ENCODE measurements at places on chromosomes 3 and 15.

DNA sequence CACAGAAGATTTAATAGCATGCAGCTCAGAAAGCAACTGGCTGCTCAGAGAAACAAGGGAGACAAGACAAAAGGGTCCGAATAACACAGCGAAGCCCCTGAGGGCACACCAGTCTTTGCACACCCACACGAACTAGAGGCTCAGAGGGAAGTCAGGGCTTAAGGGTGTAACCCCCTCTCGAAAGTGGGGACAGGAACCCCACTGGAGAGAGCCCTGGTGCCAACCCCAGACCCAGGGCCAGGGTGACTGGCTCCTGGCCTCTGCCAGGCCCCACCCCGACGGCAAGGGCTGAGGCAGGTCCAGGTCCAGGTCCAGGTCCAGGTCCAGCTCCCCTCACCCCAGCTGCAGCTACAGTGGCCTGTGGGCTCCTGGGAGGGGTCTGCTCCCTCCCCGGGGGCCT is 10.5 kb upstream of the PRR23E start:
- no peak for DNase-seq

GRCh38 chr3:52257911-52258310 is 12.4 kb downstream of the PPM1M start:
- no peak for DNase-seq

DNA sequence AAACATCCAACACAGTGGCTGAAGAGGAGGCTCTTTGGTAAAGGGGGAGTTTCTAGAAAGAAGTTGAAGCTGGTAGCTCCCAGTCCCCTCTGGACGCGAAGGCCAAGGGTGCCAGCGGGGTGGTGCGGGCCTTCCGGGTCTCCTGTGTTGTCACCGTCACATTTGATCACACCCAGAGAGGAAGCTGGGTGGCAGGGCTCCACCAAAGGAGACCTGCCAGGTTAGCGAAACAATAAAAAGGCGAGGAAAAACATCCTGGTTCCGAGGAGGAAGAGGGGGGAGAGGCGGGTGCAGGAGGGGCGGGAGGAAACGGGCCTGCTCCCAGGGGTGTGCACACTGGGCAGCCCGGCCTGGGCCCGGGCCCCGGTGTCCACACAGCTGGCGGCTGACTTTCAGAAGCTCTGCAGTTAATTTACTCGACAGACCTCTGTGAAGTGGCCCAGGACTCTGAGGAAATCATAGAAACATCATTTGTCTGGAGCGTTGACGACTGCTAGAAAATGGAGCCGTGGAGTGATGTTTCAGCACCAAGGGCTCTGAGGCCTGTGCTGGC is 12.1 kb downstream of the HEG1 start:
- no peak for DNase-seq

DNA sequence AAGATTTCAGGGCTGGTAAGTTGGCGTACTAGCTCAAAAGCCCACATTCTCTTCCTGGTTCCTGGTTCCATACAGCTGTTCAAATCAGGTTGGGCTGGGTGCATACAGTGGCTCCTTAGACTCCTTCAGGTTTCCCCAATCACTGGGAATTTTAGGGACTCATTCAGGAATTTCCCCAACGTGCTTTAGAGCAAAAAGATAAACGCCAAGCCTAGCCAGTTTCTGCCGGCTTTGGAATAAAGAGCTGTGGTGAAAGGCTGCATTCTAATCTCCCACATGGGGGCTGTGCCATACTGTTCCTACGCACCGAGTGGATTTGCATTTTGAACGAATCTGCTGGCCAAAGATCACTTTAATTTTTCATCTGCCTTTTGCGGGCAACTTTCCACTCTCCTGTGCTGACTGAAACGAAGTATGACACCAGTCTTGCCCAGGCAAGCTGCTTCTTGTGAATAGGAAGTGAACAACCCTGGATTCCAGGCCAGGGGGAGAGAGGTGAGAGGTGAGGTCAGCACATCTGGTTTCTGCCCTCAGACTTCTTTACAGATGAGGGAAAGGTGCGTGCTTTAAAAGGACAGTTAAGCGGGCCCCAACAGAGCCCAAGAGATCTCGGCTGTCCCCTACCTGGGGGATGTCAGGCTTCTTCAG is 184.2 kb upstream of the PDZRN3 start:
- DNase-seq, result no peak

GRCh38 chr3:162491952-162492351 is 995.3 kb downstream of the OTOL1 start:
- peak; percentile 20 for DNase-seq

DNA sequence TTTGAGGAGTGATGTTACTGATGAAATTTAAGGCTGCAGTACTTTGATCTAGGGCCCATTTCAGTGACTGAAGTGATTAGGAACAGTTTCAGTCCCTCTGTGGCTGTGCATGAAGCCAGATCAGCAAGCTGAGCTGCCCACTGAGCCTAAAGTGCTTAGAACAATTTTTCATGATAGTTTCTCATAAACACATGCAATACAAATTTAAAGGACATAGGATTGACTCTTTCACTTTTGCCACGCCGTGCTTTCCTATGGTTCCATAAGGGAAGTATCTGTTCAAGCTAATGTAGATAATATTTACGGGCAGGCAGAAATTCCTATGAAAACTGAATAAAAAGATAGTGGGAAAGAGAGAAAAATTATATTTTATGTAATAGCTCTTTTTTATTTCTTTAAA is 10.6 kb downstream of the ANKUB1 start:
- no peak for DNase-seq

GRCh38 chr3:29274667-29275066 is 6.2 kb upstream of the RBMS3 start:
- no peak for DNase-seq

DNA sequence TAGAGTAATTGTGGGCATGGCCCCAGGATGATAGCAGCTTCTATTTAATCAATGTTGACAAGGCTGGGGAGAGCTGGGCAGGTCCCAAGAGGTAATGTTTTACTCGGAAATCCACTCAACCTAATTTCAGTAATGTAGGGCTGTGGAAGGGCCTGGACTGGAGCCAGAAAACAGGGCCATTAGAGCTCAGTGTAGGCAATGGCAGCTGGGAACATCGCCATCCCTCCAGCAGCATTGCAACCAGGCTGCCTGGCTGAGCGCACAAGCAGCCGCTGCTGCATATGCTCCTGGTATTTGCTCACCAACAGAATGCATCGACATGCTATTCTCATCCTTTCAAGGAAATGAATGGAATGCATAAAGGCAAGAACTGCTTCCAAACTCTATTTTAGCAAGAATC is 90.0 kb downstream of the GAP43 start:
- peak; percentile 73 for DNase-seq

GRCh38 chr15:63090887-63091286 is 30.8 kb upstream of the LACTB start:
- no peak for DNase-seq

- no peak for DNase-seq
These were observed 23.5 kb downstream of the ZXDC start for GRCh38 chr3:126452213-126452612.

DNA sequence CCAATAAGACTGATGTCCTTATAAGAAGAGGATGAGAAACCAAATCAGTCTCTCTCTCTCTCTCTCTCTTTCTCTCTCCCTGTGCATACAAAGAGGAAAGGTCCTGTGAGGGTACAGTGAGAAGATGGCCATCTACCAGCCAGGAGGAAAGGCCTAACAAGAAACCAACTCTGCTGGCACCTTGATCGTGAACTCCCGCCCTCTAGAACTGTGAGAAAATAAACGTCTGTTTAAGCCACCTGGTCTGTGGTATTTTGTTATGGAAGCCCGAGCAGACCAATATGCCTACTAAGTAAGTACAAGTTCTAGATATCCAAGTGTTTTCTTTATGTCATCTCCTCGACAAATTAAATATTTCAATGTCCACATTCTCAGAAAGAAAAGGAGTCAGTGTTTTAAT is 44.9 kb upstream of the TMC3 start:
- no peak for DNase-seq

DNA sequence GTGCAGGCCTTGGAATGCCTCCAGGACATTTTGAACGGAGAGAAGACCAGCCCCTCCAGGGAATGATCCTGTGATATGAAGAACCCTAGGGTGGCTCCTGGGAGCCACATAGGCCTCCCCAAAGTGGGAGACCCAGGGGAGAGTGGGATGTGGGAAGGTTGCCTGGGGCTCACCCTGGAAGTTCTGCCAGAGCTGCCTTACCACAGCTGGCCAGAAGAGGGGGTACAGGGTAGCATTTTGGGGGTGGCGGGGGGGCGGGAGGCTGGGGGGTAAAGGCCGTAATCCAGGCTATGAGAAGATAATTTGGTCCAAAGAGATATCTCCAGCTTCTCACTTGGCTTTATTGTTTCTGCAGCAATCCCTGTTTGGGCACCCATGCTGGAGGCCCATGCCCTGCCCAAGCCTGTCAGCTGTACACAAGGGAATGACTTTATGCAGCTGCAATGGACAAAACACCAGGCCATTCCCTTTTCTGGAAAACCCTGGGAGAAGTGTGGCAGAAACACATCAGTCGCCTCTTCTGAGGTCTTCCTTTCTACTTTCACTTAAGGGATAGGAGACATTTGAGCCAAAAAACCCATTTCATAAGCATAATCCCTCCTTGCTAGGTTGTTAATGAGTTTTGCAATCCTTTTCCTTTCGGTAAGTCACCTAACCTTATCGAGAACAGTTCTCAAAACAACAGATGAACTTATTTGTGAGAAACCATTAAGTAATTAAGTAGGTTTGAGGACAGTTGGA is 11.0 kb upstream of the MUSTN1 start:
- DNase-seq, result no peak

- DNase-seq, result no peak
These were observed 3.8 kb upstream of the GABRR3 start for GRCh38 chr3:98038876-98039275.

GRCh38 chr15:84981054-84981710 is 474 bp upstream of the PDE8A start:
- DNase-seq, result peak; percentile 96

DNA sequence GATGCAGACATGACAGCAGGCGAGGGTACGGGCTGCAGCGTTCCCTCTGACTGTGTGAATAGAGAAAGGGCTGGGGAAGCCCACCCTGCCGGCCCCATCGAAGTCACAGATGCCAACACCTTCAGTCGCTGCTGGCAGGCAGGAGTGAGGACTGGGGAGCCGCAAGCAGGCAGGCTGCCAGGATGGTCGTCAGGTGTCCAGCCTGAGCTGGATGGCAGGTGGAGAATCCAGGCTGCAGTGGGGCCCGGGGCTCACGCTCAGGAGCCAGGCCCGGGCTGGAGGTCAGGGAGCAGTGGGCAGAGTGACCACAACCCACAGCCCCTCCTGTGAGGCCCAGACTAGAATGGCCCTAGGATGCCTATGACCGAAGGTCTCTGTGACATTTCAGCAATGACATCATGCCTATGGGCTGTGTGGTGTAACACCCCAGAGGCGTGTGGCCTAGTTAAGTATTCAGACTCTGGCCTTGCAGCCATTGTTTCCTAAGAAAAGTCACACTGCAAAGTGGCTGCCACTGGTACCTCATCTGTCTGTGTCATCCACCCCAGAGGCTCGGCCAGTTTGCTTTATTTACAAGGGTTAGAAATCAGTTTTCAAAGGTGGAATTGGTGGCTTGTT is 15.7 kb downstream of the PRR23E start:
- DNase-seq, result no peak

- no peak for DNase-seq
These were observed 33.6 kb downstream of the ABTB1 start for GRCh38 chr3:127706312-127706711.

- DNase-seq, result no peak
These were observed 469.6 kb upstream of the PPP2R3A start for GRCh38 chr3:135495891-135496290.

DNA sequence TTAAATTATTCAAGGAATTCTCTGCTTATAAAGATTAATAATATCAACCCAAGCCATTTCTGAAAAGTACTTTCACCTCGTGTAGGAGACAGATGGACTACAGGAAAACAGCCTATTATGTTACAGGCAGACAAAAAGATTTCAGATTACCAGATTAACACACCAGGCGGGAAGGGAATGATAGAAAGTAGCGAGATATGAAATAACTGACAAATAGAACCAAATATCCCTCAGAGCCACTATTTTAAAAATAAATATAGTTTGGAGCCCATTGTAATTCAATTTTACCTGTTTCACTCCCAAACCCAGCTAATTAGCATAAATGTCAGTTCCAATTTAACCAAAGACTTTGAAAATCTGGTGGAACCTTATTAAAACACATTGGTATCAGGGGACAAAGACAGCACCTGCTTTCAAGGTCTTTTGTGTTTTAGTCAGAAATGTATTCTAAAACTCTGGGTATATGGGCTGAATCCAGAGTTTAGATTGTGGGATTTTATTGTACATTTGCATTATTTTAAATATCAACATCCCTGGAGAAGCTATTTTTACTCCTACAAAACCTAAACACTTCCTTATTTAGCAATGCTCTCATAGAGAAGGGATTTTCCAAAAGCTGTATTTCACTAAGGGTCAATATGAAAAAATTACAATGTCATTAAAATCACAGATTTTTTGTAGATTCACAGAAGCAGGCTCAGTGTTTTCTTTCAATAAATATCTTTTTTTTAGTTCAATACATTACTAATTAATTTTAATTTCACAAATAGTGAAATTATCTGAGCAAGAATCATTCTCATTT is 138.4 kb downstream of the TNIK start:
- DNase-seq, result no peak

DNA sequence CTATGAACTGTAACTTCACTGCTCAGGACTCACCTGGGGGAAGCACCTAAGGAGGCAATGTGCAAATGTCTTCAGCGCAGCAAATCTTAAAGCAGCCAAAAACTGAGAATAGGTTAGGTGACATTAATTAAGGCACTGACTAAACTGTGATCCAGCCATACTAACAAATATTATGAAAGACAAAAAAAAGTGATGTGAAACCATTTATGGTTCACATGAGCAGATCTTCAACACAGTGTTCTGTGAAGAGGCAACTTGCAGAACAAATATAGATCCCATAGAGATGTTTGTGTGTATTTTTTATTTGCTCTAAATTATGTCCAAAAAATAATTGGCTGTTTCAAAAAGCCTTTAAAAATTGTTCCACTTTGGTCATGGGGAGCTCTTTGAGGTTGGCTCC is 24.1 kb upstream of the MITF start:
- DNase-seq, result no peak

DNA sequence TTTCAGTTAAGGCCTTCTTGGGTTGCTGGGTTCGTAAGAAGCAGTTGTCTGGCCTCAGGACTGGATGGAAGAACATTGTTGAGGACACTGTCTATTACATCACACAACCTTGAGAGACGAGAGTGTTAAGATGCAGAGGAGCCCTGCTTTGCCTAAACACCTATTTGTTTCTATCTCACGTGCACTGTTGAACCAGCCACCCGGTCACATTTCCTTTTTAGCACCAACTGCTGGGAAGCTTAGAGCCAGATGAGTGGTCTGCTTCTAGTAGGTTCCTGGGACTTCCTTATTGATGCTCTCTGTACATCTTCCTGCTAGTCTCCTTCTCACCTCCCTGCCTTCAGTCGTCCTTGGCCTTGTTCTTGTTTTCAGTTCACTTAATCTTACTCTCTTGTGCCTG is 22.3 kb downstream of the CAND2 start:
- DNase-seq, result no peak

GRCh38 chr3:122760453-122761271 is 33.0 kb downstream of the HSPBAP1 start:
- peak; percentile 25 for DNase-seq

Data from AG10803 (cell line).